ENCODE measurements at places on chromosomes 11 and 22. TPM values are rescaled to one million over a fixed set of nuclear protein-coding genes. Genes with fewer than 3 reads are reported as not detected.

ZNF214 gene
- total RNA-seq: not detected

SLC1A2 gene
- 0.13 TPM for total RNA-seq

LMO2 gene
- not detected for total RNA-seq

TREH gene
- not detected for total RNA-seq

SAA2 gene
- not detected for total RNA-seq

SLC22A6 gene
- not detected for total RNA-seq

SCGB2A2 gene
- total RNA-seq: not detected

RGL4 gene
- 16.4 TPM for total RNA-seq

MMP27 gene
- not detected for total RNA-seq

GPHA2 gene
- not detected for total RNA-seq

ABTB2 gene
- 0.61 TPM for total RNA-seq

CD248 gene
- total RNA-seq: 4.6 TPM

VPREB1 gene
- not detected for total RNA-seq

SLN gene
- total RNA-seq: not detected

SLC22A12 gene
- not detected for total RNA-seq

DNA sequence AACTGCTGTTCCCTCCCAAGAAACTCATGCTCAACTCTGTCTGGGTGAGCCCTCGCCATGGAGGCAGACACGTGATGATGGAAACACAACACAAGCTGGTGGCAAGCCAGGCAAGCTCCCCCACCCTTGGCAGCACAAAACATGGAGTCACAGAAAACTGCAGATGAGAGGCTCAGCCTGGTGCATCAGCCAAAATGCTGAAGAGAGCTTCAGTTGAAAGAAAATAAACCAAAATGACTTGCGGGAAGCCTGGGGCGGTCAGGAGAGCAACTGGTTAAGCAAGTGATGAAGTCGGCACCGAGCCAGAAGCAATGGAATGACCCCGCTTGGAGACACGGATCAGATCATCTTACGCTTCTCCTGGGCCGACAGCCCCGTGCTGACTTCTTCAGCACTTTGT, 68.3 kb downstream of the C11orf58 start:
- no peak for DNase-seq

GRCh38 chr11:109584001-109584972, 162.3 kb downstream of the C11orf87 start:
- DNase-seq: no peak

- DNase-seq: peak; percentile 11
Measured at GRCh38 chr11:35272391-35272902, 133.5 kb downstream of the CD44 start.

- DNase-seq: no peak
Measured at GRCh38 chr11:8598506-8598905, 4.5 kb upstream of the STK33 start.

DNA sequence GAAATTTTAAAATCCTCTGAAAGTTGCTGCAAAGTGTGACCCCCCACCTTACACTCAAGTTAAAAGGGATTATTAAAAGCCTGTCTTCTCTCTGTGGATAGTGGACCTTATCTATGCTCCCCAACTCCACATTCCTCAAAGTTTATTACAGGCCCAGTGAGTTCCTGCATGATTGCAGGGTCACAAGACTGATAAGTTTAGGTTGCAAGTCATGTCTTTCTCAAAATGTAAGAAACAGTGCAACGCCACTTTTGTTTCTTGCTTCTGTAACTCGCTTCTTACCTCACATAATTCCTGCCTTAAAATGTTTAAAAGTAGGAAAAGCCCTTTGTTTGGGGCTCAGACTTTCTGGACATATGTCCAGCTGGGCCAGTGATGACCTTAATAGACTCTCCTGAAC, 38.4 kb upstream of the GLYAT start:
- no peak for DNase-seq

DNA sequence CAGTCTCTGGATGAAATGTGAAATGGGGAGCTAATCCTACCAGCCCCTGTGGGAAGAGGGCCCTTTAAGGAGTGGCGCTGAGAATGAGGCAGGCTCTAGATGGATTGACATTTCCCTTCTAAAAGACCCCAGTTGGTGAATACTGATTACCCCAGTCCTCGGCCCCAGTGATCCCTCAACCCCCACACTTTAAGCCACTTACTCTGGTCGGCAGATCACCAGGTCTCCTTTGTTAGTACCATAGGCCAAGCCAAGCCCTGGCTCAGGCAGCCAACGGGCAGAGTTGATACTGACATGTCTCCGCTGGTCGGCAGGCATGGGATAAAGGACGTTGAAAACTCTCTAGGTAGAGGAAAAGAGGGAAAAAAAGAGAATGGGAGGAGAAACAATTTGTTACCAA, 26.1 kb upstream of the CHRM4 start:
- DNase-seq: no peak

GRCh38 chr22:23681026-23681809, 9.6 kb upstream of the RGL4 start:
- DNase-seq: no peak

DNA sequence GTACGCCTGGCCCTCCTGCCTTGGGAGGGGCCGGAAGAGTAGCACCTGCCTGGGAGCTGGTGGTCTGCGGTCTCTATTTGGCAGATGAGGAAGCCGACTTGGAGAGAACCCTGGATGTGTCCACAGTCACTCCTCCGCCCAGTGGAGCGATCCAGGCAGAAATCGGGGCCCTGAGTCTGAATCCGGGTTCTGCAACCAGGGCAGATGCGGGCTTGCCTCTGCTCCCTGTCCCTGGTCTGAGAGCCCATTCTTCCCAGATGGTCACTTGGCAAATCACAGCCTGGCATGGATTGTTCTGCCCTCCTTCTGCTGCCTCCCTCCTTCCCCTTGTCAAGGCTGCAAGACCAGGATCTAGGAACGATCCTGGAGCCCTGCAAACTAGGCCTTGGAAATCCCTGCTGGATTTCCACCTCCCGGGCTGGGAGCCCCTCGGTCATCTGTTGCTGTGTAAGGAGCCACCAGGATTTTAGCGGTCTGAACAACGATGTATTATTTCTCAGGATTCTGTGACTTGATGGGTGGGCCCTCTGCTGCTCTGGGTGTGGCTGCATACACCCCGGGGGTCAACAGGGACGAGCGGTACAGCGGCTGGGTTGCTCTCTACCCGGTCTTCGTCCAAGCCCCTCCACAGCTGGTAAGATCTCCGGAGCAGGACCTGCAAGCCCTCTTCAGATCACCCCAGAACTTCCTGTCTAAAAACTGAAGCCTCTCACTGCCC, 2.0 kb upstream of the ASCL2 start:
- no peak for DNase-seq

GRCh38 chr11:70187771-70188170, 15.3 kb upstream of the FADD start:
- DNase-seq: no peak

- DNase-seq: no peak
Measured at GRCh38 chr11:56558574-56558973, 15.5 kb upstream of the OR5M11 start.

GRCh38 chr22:48606684-48607307, 1220.9 kb downstream of the BRD1 start:
- no peak for DNase-seq

GRCh38 chr11:75592715-75593114, 30.7 kb downstream of the SERPINH1 start:
- DNase-seq: no peak

DNA sequence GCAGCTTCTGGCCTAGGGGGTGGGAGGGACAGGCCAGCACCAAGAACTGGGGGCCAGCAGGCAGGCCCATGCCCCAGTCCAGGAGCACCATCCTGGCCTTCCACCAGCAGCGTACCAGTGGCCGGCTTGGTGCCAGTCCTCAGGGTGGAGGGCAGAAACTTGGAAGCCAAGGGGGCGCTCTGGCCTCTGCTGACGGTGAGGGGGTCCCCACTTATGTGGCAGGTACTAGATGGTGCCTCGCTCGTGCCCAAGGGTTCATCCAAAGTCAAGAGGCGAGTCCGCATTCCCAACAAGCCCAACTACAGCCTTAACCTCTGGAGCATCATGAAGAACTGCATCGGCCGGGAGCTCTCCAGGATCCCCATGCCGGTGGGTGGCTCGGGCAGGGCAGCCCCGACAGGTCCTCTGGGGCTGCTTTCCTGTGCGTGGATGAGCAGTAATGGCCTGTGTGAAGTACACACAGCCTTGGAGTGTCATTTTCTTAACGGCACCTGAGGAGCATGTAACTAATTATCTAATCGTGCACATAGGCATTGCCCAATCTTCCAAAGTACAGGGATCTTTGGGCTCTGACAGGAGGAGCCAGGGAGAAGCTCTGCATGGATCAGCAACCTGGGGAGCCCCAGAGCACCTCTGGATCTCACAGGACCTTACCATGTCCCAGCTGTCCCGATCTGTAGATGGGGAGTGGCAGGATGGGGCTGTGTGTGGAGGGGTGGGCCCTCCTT, 79.1 kb downstream of the MORC2 start:
- no peak for DNase-seq

GRCh38 chr22:42078469-42079318, 806 bp upstream of the SMDT1 start:
- no peak for DNase-seq

- peak; percentile 71 for DNase-seq
Measured at GRCh38 chr22:40533712-40534378, 102.7 kb downstream of the MRTFA start.

GRCh38 chr22:10778296-10778814, 4749.6 kb upstream of the OR11H1 start:
- no peak for DNase-seq

DNA sequence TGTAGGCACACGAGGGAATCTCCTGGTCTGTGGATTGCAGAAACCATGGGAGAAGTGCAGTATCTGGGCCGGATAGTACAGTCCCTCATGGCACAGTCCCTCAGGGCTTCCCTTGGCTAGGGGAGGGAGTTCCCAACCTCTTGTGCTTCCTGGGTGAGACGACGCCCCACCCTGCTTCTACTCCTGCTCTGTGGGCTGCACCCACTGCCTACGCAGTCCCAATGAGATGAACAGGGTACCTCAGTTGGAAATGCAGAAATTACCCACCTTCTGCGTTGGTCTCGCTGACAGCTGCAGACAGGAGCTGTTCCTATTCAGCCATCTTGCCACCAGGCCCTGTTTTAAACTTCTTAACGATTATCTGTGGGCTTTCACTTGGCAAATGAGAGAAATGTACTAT, 157.2 kb upstream of the CARD18 start:
- DNase-seq: no peak

- no peak for DNase-seq
Measured at GRCh38 chr11:35215945-35216344, 77.0 kb downstream of the CD44 start.

DNA sequence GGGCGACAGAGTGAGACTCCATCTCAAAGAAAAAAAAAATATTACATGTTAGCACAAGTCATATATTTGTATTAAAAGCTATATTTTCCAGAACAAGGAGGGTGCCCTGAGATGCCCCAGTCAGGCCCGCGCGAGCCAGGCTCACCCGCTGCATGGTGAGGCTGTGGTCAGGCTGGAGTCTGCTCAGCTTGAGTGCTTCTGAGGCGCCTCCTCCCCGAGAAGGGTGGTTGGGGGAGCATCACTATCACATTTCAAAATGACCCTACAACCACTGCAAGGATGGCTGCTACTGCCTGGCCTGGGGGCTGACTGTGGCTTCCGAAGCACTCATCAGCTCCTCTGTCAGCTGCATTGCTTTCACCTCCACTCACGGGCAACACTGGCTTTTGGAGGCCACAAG, 77.1 kb downstream of the SCUBE1 start:
- DNase-seq: no peak

- DNase-seq: no peak
Measured at GRCh38 chr11:27718863-27719545, 18.7 kb upstream of the BDNF start.

- DNase-seq: no peak
Measured at GRCh38 chr11:1937616-1938342, 9.4 kb upstream of the MRPL23 start.

DNA sequence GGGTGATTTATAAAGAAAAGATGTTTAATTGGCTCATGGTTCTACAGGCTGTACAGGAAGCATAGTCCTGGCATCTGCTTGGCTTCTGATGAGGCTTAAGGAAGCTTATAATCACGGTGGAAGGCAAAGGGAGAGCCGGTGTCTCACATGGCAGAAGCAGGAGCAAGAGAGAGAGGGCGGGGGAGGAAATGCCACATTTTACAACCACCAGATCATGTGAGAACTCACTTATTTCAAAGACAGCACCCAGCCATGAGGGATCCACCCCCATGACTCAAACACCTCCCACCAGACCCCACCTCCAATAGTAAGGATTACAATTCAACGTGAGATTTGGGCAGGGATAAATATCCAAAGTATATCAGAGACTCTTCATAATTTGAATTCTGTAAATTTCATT, 200.7 kb downstream of the MSANTD4 start:
- no peak for DNase-seq

DNA sequence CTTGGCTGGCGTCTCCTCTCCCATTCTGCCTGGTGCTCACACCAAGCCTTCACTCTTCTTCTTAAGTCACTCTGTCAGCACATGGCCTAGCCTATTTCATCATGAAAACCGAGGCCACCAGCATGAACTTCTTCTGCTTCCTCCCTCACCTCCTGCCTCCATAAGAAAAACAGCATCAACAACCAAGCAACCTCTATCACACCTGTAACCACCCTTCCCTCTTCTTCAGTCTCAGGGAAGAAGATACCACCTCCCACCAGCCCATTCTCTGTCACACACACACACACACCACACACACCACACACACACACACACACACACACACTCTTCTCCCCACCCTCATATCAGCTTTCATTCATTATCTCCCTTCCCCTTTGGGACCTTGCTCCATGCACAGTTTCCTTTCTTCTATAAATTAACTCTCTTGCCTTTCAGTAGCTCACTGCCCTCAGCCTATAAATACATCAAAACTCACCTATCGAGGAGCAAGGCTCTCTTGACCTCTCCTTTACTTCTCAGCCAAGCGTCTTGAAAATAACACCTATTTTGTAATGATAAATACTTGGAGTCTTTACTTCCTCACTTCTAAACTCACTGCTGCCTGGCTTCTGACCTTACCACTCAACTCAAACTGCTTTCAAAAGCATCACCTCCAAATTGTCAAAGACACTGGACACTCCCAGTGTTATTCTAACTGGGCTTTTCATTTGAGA, 36.6 kb downstream of the SC5D start:
- peak; percentile 18 for DNase-seq

GRCh38 chr11:19199771-19200170, 2.0 kb downstream of the CSRP3 start:
- DNase-seq: no peak

DNA sequence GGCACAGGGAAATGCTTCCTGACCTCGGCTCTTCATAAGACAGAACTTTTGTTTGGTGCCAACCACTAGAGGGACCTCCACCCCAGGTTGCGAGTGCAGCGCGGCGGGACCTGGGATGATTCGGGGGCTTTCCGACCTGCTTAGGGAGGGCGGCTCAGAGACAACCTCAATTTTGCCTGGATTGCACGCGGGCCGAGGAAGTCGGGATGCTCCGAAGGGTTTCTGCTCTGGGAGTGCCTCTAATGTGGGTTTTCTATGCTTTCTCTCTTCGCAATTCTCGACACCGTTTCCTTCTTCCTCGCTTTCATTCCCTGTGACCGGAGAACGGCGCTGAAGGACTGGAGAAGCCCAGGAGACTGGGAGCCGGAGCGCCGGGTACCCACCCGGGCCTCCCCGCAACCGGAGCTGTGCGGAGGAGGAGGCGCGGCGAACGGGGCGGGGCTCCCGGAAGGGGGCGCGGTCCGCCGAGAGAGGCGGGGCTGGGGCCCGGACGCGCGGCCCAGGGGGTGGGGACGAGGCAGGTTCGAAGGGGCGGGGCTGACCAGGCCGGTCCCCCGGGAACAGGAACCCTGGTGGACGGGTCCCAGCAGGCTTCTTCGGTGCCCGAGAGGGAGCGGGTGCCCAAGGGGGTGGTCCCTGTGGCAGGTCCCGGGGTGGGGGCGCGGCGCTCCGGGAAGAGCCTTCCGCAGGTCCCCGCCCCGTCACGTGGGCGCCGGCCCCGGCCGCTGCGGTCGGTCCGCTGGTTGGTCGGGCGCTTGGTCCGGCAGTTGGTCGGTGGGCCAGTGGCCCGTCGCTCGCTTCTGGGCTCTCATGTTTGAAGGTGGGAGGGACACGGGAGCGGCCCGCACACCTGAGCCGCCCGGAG, at the start of gene PPFIBP2:
PPFIBP2 (plus strand) TSS at position 766 of the 865 bp plus-strand sequence. CDS start 35,477 bp downstream, outside the sequence.
- DNase-seq: peak; percentile 85
